Activated CD8-positive, alpha-beta memory T cell treated with anti-CD3 and anti-CD28 coated beads, Interleukin-2, amount 50 U/mL, for 4 hours (primary cell): ENCODE measurements at places on chromosomes 16 and 17.

- no peak for DNase-seq
These were observed 85.7 kb upstream of the XYLT1 start for GRCh38 chr16:17556276-17557052.

- no peak for DNase-seq
These were observed 22.5 kb downstream of the KCTD19 start for GRCh38 chr16:67304020-67304419.

GRCh38 chr17:21021208-21021803, 21.5 kb downstream of the USP22 start:
- DNase-seq = no peak

GRCh38 chr16:63131503-63131902, 1095.3 kb upstream of the CDH8 start:
- no peak for DNase-seq

DNA sequence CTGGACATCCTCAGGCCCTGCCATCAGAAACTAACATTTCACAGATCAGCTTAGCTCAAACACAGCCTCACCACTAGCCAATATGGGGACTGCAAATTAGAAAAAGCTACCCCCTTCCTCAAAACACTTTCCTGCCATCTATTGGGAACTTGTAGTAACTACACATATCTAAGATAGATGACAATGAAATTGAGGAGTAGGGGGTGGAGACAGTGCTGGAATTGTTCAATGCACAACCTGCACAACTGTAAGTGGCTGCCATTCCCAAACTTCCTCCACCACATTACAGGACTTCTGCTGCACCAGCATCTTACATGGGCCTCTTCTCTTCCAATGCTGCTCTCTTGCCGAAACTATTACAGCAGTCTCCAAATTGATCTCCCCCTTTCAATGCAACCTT, 21.9 kb downstream of the AIPL1 start:
- DNase-seq = no peak

GRCh38 chr17:57478478-57479250, 222.3 kb downstream of the MSI2 start:
- DNase-seq = no peak
